ENCODE measurements at places on chromosomes 7 and 10. TPM values are rescaled to one million over a fixed set of nuclear protein-coding genes. Genes with fewer than 3 reads are reported as not detected.

GRCh38 chr7:87151729-87152111, 533 bp upstream of the DMTF1 start:
- H3K27ac ChIP-seq, result peak overlapping the region; percentile 99
- H3K4me1 ChIP-seq, result peaks cover 14% of the 10 kb centered on the region
- no peaks in the 10 kb centered on the region for H3K27me3 ChIP-seq

DNA sequence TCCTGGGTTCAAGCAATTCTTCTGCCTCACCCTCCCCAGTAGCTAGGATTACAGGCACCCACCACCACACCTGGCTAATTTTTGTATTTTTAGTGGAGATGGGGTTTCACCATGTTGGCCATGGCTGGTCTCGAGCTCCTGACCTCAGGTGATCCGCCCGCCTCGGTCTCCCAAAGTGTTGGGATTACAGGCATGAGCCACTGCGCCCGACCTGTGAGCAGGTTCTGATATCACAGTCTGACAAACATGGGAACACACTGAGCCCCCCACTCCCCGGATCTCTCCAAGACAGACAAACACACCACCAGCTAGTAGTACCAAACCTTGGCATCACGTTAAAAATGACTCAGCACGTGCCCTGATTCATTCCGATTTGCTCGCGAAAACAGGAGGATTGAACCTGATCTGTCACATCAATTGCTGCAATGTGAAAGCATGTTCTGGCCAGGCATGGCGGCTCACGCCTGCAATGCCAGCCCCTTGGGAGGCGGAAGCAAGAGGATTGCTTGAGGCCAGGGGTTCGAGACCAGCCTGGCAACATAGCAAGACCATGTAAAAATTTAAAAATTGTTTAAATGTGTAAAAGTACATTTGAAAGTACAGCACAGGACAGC, 106.5 kb downstream of the SMURF1 start:
- DNase-seq, result no peak
- H3K4me3 ChIP-seq, result no peak overlapping the region
- no peaks in the 10 kb centered on the region for H3K27me3 ChIP-seq
- H3K36me3 ChIP-seq, result peaks cover 6% of the 10 kb centered on the region
- H3K4me1 ChIP-seq, result no peaks in the 10 kb centered on the region
- H3K27ac ChIP-seq, result no peak overlapping the region

- no peaks in the 10 kb centered on the region for H3K4me1 ChIP-seq
- H3K4me3 ChIP-seq, result no peak overlapping the region
- DNase-seq, result no peak
- no peaks in the 10 kb centered on the region for H3K27me3 ChIP-seq
- no peaks in the 10 kb centered on the region for H3K36me3 ChIP-seq
Measured at GRCh38 chr10:62538606-62539005, 164.4 kb downstream of the ZNF365 start.

DNA sequence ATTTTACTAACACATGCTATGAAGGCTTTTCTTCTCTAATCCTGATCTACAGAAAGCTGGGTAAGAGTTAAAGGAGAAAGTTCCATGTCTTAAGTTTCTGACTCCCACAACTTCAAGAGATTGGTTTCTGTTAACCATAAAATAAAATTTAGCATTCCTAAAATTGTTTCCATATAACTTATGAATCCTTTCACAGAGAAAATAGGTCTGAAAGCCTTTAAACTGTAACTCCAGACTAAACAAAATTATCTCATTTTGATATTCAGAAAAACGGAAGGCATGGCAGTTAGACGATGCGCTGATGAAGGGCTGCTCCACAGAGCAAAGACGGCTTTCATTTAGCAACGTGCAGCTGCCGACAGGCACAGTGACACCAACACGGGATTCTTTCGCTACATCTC, 133.3 kb downstream of the SLC25A13 start:
- DNase-seq, result no peak
- no peaks in the 10 kb centered on the region for H3K36me3 ChIP-seq
- H3K27ac ChIP-seq, result no peak overlapping the region
- H3K4me1 ChIP-seq, result no peaks in the 10 kb centered on the region
- H3K4me3 ChIP-seq, result peak overlapping the region; percentile 6
- H3K27me3 ChIP-seq, result no peaks in the 10 kb centered on the region

DNA sequence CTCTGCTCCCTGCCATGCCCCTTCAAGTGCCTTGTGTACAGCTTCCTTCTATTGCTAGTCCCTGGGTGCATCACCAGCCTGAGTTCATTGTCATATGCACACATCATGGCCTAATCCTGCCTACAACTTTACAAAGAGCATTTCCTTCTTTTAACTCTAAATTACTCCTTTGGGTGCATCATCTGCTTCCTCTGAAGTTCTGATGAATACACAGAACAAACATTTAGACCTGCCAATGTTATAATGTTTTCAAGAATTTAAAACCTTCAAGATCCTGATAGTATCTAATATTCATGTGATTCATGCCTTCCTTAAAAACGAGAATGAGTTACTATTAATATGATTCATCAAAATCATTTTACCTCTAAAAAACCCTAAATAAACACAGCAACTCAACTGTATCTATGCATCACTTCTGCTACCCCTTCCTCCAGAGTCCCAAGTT, 357.1 kb downstream of the MAGI2 start:
- no peaks in the 10 kb centered on the region for H3K27me3 ChIP-seq
- DNase-seq, result no peak
- H3K4me1 ChIP-seq, result no peaks in the 10 kb centered on the region
- no peak overlapping the region for H3K27ac ChIP-seq
- H3K4me3 ChIP-seq, result no peak overlapping the region

DNA sequence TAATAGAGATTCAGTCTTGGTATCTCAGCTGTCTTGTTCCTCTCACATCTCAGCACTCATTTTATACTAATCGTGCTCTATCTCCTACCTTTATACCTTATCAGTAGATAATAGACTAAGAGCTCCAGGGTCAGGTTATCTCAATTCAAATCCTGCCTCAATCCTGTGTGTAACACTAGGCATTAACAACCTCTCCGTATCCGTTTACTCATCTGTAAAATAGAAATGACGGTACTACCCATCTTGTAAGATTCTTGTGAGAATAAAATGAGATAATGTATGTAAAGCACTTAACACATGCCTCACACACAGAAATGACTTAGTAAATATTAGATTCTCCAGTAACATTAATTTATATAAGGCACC, 622 bp upstream of the P4HA1 start:
- H3K27me3 ChIP-seq, result no peaks in the 10 kb centered on the region
- H3K4me1 ChIP-seq, result peaks cover 9% of the 10 kb centered on the region
- peak overlapping the region; percentile 96 for H3K27ac ChIP-seq
- H3K36me3 ChIP-seq, result no peaks in the 10 kb centered on the region

- no peaks in the 10 kb centered on the region for H3K27me3 ChIP-seq
- no peak overlapping the region for H3K27ac ChIP-seq
- no peaks in the 10 kb centered on the region for H3K36me3 ChIP-seq
- DNase-seq, result no peak
- no peak overlapping the region for H3K4me3 ChIP-seq
Measured at GRCh38 chr10:131662851-131663250, 238.0 kb upstream of the PPP2R2D start.

GRCh38 chr10:92640107-92640506, 47.2 kb downstream of the KIF11 start:
- H3K36me3 ChIP-seq, result no peaks in the 10 kb centered on the region
- no peaks in the 10 kb centered on the region for H3K4me1 ChIP-seq
- H3K27me3 ChIP-seq, result no peaks in the 10 kb centered on the region
- DNase-seq, result no peak

GRCh38 chr7:71695186-71695585, 563.2 kb downstream of the GALNT17 start:
- H3K36me3 ChIP-seq, result no peaks in the 10 kb centered on the region
- H3K4me3 ChIP-seq, result no peak overlapping the region
- no peaks in the 10 kb centered on the region for H3K27me3 ChIP-seq
- no peak for DNase-seq

DNA sequence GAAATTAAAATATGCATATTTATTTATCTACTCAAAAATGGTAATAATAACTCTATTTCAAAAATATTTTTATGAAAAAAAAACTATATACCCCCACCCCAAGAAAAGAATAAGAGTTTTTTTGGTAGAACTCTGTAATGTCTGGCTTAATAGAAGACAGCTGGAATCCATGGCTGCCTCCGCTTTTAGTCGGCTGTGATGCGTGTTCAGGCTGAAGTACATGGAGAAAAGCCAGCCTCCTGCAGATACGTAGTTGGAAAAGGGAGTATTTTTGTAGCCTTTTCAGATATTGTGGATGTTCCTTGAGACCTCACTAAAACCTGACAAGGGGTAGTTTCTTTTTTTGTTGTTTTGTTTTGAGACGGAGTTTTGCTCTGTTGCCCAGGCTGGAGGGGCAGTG, 10.0 kb downstream of the FOXK1 start:
- H3K27ac ChIP-seq, result no peak overlapping the region
- no peak overlapping the region for H3K4me3 ChIP-seq
- no peak for DNase-seq

DNA sequence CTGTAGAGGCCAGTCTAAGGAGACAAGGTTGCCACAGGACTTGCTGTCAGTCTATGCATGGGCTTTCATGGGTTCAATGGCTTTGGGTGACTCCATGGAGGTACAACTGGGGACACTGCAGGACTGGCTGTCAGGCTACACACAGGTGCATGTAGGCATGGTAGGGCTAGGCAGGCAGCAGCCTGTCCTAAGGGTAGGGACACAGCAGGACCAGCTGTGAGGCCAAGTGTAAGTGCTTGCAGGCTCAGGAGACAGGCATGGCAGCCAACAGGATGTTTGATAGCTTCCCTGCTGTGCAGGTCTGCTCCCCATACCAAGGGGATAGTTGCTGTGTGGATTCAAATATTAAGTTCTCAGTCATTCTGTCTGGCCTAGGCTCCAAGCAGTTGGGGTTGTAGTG, 181.0 kb upstream of the NPY start:
- H3K27ac ChIP-seq, result no peak overlapping the region
- H3K4me3 ChIP-seq, result no peak overlapping the region
- H3K36me3 ChIP-seq, result no peaks in the 10 kb centered on the region
- no peaks in the 10 kb centered on the region for H3K4me1 ChIP-seq
- no peaks in the 10 kb centered on the region for H3K27me3 ChIP-seq

GRCh38 chr7:158863611-158864506, 7.5 kb downstream of the DYNC2I1 start:
- peak overlapping the region; percentile 90 for H3K27ac ChIP-seq
- H3K4me3 ChIP-seq, result peak overlapping the region; percentile 58
- no peaks in the 10 kb centered on the region for H3K36me3 ChIP-seq
- H3K4me1 ChIP-seq, result peaks cover 3% of the 10 kb centered on the region
- H3K27me3 ChIP-seq, result no peaks in the 10 kb centered on the region
- DNase-seq, result peak; percentile 69

- no peaks in the 10 kb centered on the region for H3K36me3 ChIP-seq
- H3K4me1 ChIP-seq, result peaks cover 3% of the 10 kb centered on the region
- H3K27me3 ChIP-seq, result no peaks in the 10 kb centered on the region
- no peak for DNase-seq
- H3K27ac ChIP-seq, result no peak overlapping the region
Measured at GRCh38 chr7:55326081-55326835, 38.9 kb upstream of the LANCL2 start.

- no peak overlapping the region for H3K27ac ChIP-seq
- DNase-seq, result no peak
- H3K27me3 ChIP-seq, result no peaks in the 10 kb centered on the region
- no peaks in the 10 kb centered on the region for H3K4me1 ChIP-seq
Measured at GRCh38 chr7:112981966-112982365, 104.7 kb downstream of the GPR85 start.

GRCh38 chr10:70651661-70652060, 20.6 kb upstream of the ADAMTS14 start:
- H3K4me3 ChIP-seq, result no peak overlapping the region
- DNase-seq, result no peak
- H3K27me3 ChIP-seq, result no peaks in the 10 kb centered on the region
- H3K36me3 ChIP-seq, result no peaks in the 10 kb centered on the region
- H3K27ac ChIP-seq, result no peak overlapping the region

DNA sequence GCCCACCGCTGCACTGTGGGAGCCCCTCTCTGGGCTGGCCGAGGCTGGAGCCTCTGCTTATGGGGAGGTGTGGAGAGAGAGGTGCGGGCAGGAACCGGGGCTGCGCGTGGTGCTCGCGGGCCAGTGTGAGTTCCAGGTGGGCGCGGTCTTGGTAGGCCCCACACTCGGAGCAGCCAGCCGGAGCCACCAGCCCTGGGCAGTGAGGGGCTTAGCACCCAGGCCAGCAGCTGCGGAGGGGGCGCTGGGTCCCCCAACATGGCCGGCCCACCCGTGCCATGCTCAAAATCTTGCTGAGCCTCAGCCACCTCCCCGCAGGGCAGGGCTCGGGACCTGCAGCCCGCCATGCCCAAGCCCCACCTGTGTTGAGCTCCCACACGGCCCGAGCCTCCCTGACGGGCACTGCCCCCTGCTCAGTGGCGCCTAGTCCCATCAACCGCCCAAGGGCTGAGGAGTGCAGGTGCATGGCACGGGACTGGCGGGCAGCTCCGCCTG, 856.8 kb upstream of the CELF2 start:
- no peaks in the 10 kb centered on the region for H3K4me1 ChIP-seq
- no peaks in the 10 kb centered on the region for H3K36me3 ChIP-seq
- H3K4me3 ChIP-seq, result no peak overlapping the region
- no peak overlapping the region for H3K27ac ChIP-seq

The CYP3A4 gene
- 0.64 TPM for total RNA-seq

The CADPS2 gene
- total RNA-seq, result 66.5 TPM

The ENKUR gene
- total RNA-seq, result not detected

The TMEM139 gene
- 1.4 TPM for total RNA-seq

The SH2B2 gene
- total RNA-seq, result 4.0 TPM

The PRF1 gene
- 2.2 TPM for total RNA-seq

The DLX5 gene
- total RNA-seq, result not detected

The CLEC5A gene
- 1.6 TPM for total RNA-seq

The CRYGN gene
- total RNA-seq, result not detected

Data from breast epithelium (tissue), 4 donors.